Effector CD8-positive, alpha-beta T cell (primary cell): ENCODE measurements at places on chromosomes 3 and 15.

- DNase-seq, result no peak
Measured at GRCh38 chr15:82679626-82680199, 30.0 kb downstream of the AP3B2 start.

DNA sequence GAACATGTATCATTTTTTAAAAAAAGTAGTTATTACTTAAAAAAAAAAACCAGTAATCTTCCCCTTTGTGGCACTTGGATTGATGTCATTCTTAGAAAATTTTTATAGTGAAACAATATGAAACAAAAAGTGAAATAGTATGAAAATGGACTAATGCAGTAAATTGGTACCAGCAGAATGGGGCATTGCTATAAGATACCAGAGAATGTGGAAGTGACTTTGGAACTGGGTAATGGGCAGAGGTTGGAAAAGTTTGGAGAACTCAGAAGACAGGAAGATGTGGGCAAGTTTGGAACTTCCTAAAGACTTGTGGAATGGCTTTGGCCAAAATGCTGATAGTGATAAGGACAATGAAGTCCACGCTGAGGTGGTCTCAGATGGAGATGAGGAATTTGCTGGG lies 66.6 kb downstream of the TTC23 start:
- no peak for DNase-seq

DNA sequence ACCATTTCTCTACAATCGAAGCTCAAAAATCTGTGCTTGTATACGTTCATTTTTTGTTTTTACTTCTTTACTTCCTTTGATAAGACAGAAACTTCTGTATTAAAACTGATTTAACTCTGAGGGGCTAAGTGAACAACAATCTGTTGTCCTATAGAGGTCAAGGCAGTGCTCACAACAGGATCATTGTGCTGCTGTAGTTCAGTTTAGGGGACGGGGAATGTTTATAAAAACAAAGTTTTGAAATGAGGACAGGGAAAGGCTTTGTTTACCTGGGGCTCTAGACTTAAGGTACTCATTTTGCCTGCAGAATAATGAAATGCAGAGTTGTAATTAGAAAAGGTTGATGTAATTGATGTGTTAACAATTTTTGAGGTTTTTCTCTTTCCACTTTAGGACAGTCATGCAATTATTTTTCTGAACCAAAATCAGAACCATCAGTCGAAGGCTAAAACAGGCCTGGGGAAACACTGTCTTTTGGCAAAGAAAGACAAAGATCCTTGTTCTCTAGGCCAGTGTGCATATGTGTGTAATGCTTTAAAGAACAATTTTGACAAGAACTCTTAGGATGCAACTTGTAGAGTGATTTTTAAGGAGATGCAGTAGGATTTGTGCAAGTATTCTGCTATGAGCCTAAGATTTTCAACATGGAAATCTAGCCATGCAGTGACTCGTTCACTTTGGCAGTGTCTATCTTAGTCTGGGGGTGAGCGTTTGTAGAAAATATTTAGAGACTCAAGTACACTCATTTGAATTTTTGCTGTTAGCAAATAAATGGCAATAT lies 165.2 kb downstream of the PGPEP1L start:
- no peak for DNase-seq

GRCh38 chr3:99716463-99716995 lies 78.1 kb downstream of the COL8A1 start:
- DNase-seq, result no peak

DNA sequence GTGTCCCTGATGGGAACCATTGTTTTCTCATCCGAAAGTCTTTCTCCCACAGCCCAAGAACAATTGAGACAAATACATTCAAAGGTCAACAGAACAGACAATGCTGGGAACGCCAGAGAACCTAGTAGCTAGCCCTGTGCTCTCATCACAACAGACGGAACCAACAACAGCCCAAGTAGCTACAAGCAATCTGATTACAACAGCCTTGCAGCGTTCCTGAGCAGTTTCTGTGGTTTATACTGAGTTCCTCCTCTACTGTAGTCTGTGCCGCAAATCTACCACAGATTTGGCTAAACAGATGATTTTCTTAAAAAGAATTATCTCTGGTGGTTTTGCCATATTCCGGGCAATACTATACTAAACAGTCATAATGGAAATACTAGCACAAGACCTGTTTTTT lies 435.6 kb downstream of the MECOM start:
- DNase-seq, result no peak

DNA sequence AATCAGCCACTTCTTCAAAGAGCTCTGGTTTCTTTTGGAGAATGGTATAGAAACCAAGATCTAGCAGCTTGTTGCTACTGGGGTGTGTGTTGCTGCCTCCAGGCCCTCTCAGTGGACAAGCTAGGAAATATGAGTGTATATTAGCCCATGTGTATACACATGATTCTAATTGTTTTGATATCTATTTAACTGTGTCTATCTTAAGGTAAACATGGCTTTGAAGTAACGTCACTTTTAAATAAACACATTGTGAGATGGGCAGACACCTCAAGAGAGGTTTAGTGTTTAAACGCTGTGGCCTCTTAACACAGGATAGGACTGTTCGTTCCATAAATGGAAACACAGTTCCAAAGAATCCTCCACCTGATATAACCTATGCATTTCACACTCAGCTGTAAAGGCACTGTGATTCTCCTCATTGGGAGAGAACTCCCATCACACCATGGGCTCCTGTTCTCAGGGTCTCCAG lies 87.0 kb downstream of the GMPS start:
- DNase-seq, result no peak

DNA sequence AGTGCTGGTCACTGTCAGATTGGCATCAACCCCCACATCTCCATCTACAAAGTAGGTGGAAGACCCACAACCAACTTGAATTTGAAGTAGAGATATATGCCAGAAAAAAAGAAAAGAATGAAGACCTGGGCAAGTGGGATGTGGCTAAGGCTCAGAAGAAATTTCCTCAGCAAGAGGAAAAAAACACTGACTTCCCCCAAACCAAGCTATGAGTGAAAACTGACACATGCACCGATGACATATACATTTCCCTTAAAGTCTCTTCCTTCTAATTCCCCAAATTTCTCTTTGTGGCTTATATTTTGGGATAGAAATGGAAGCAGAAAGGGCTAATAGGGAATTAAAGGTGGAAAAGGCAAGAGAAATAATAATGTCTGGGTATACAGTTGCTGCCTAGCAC lies 59.0 kb downstream of the CYP19A1 start:
- no peak for DNase-seq

DNA sequence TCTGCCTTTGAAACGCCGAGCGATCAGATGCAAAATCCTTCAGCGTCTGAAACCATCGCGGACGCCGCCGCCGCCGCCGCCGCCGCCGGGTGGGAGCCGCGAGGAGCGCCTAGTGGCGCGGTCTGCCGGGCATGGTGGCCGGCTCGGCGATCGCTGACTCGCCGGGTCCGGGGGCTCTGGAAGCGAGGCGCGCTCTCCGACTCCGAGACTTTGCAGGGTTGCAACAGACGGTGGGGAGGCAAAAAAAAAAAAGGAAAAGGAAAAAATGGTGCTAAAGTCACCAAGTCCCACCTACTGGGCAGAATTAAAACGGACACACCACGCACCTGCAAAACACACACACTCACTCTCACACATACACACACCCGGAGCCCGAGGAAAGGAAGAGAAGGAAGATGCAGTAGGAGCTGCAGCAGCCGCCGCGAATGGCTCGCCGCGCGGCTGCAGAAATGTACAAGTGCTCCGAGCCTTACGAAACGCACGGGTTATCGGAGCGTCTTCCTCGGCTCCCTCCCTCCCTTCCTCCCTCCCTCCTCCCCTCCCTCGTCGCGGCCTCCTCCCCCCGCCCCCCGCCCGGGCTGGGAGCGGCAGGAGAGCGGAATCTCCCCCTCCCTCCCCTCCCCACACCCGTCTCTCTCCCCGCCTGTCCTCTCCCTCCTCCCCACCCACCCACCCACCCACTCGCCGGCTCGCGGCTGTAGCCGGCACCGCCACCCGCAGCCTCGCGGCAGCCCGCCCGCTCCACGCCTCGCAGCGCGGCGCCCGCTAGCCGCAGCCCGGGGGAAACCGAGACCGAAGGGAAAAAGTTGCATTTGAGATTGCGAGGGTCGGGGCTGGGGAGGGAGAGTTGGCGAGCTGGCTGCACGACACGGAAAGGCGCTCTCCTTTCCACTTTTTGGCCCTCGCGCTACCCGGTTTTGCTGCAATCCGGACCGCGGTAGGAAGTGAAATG lies at the start of gene NTRK3:
Gene NTRK3, minus strand, starts transcription at position 461 of the 952 bp plus-strand sequence. CDS start 586 bp downstream, outside the sequence.
- no peak for DNase-seq

GRCh38 chr15:73010154-73011152 lies 41.8 kb upstream of the NEO1 start:
- no peak for DNase-seq

DNA sequence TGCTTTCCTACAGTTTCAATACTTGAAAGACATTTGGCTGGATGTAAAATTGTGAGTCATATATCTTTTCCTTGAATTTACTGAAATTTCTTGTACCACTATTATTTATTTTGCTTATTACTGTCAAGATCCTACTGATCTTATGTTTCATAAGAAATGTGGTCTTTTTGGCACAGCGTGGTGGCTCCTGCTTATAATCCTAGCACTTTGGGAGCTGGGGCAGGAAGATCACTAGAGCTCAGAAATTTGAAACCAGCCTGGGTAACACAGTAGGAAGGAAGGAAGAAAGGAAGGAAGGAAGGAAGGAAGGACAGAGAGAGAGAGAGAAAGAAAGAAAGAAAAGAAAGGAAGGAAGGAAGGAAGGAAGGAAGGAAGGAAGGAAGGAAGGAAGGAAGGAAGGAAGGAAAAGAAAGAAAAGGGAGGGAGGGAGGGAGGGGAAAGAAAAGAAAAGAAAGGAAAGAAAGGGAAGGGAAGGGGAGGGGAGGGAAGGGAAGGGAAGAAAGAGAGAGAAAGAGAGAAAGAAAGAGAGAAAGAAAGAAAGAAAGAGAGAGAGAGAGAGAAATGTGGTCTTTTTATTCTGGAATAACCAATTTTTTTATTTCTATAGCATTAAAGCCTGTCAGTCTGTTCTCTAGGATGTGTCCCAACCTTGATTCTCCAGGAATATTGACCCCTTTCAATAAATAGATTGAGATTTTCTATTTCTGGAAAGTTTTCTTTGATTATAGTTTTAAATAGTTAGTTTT lies 572.0 kb upstream of the TGFBR2 start:
- DNase-seq, result no peak

GRCh38 chr3:140023616-140024530 lies 88.9 kb downstream of the CLSTN2 start:
- no peak for DNase-seq

DNA sequence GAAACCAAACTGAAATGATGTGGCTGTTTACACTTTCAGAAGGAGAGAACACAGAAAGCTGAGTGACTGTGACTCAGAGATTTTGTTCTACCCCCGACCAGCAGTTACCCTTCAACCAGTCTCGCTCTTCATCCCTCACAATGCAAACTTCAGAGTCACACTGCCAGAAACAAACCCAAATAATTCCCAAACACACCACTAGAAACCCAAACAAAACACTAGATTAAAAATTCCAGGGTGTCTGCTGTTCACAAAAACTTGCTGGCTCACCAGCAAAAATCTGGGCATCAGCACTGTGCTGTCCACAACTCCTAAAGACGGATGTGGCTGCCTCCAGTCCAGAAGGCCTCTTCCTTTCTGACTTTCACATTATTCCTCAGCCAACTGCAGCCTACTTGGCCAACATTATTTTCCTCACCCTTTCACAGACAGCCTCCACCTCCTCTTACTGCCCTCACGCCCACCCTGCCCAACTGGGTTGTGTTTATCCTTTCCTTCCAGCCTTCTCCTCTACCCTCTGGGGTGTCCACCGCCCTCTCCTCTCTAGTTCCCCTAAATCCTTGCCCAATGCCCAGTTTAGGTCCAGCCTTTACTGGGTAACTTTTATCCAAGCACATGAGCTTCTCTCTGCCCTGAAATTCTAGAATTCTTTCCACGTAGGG lies 71.4 kb downstream of the MECOM start:
- no peak for DNase-seq

DNA sequence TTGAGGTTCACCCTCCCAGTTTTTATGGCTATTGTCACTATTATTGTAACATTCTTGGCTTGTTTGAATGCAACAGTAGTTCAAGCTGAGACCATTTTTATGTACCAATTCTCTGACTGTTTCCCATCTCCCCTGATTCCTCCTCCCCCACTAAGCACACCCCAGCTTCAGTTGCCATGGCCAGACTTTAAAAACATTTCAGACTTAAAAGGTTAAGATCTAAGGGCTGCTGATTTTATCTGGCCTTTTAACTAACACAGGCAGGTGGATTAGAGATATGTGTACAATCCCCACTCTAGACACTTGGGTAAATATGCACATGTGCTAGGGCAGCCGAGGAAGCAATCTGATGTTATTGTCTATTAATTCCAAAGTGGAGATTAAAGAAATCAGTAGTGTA lies 386.3 kb upstream of the NR2F2 start:
- no peak for DNase-seq

DNA sequence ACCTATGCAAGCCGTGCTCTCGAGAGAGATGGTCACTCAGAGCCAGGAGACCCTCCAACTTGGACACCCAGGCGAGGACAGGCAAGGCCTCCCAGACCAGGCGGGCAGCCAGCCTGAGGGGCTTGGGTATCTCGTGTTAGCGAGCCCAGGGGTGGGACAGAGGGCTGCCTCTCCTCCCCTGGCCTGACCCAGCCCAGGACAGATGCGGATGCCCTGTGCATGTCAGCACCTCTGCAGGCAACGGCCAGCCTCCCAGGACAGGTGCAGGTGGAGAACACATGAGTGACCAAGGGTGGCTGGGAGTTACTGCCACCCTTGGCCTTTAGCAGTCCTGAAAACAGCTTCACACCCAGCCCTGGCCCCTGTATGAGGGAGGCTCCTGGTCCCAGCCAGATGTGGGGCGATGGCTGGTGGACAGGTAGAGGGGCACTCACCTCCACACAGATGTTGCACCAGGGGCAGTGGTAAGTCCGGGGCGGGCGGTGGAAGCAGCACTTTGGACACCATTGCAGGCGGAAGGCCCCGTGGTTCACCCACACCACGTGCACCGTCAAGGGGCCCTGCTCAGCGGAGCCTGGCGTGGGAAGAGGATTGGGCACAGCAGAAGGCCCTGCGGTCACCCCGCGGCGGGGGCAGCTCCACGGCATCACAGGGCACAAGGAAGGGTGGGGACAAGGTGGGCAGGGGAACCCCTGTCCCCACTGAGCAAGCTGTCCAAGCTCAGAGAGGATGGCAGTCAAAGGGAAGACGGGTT lies 2.1 kb downstream of the ZDHHC19 start:
- no peak for DNase-seq

- no peak for DNase-seq
Measured at GRCh38 chr15:40340038-40340739, 550 bp downstream of the CCDC9B start.

DNA sequence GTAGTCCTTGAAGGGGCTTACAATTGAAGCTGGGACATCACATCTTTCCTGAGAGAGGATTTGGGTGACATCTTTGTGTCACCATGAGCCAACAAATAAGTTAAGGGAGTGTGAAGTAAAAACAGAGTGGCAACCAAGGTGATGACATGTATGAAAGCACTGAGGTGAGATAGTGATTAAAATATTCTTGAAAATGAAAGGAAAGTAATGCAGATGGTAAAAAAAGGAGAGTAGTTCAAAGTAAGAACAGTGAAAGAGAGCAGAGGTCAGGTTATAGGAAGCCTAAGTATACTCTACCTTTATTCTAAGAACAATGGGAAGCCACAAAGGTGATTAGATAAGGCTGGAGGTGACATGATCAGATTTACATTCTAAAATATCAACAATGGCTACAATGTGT lies 486.1 kb downstream of the DIPK2A start:
- DNase-seq, result no peak

GRCh38 chr3:44996556-44996969 lies 20.5 kb downstream of the EXOSC7 start:
- no peak for DNase-seq
